ENCODE measurements at places on chromosomes 6 and 20.

- DNase-seq = no peak
Observed at GRCh38 chr20:856361-856775, 22.9 kb downstream of the FAM110A start.

DNA sequence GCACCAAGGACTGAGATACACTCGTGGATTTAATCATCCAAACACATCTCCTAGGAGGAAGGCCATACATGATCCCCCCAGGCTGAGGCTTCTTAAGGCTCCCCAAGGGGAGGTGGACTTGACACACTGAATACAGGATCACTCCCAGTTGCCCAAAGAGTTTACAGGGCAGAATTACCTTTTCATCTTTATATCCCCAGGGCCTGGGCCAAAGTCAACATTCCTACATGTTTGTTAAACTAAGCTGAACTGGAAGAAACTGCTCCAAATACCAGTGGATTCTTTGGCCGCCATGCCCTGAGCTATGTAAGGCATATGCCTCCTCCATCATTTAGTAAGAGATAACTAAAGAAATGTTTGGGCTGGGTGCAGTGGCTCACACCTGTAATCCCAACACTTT is 22.2 kb upstream of the SERPINB1 start:
- DNase-seq = no peak

- no peak for DNase-seq
Observed at GRCh38 chr6:38209371-38210260, 390.1 kb downstream of the ZFAND3 start.

DNA sequence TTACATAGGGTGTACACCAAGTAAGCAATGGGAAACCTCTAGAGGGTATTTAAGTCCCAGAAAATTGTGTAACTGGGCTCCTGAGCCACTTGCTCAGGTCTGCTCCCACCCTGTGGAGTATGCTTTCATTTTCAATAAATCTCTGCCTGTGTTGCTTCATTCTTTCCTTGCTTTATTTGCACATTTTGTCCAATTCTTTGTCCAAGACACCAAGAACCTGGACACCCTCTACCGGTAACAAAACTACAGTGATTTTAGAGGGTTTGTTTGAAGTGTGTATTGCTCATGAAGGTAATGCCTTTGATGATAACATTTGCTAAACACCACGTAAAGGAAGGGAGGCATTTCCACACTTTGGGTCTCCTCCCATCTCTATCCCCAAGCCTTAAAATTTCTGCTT is 46.2 kb downstream of the MYB start:
- no peak for DNase-seq
